ENCODE measurements at places on chromosomes 5 and 9.

DNA sequence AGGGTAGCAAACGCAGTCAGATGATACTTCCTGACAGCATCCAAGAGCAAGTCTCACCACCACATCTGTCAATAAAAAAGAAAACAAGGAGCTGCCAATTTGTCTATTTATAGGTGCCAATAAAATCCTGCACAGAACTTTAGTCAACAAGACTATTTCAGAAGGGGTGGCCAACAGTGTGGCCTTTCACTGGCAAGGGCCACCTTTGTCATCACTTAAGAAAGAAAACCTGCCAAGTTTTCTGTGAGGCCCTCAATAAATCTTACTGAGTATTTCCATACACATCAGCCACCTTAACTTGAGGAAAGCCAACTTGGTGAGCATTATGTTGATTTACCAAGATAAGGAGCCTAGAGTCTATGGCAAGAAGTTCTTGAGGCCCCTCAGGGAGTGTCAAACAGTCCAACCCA, 312.3 kb downstream of the ENC1 start:
- no peak for DNase-seq

- no peak for DNase-seq
Observed at GRCh38 chr9:130860458-130861316, 25.6 kb downstream of the ABL1 start.

- DNase-seq: peak; percentile 60
Observed at GRCh38 chr5:66306105-66306843, 162.2 kb downstream of the SREK1 start.

DNA sequence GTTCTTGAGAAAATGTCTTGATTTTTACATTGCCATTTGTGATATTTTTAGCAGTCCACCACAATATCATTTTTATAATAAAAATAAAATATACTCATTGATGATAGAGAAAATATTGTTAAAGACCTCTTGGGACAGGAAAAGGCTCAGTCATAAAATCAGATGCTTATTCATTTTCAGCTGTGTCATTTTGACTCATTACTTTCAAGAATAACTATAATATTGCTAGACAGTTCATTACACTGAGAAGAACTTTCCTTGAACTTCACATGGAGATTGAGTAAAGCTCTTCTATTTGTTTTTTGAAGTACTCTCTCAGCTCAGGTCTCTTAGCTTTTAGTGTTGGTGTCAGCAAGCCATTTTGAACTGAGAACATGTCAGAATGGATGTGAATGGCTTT, 8.5 kb upstream of the MEIKIN start:
- DNase-seq: no peak

GRCh38 chr9:21267485-21268346, 27.9 kb upstream of the IFNA14 start:
- no peak for DNase-seq

- no peak for DNase-seq
Observed at GRCh38 chr5:117160391-117160790, 585.8 kb upstream of the SEMA6A start.

- no peak for DNase-seq
Observed at GRCh38 chr5:54115735-54116403, 194.5 kb downstream of the ARL15 start.

GRCh38 chr5:90941002-90941720, 382.6 kb downstream of the ADGRV1 start:
- no peak for DNase-seq

GRCh38 chr9:80492221-80492620, 920.5 kb downstream of the TLE4 start:
- no peak for DNase-seq

DNA sequence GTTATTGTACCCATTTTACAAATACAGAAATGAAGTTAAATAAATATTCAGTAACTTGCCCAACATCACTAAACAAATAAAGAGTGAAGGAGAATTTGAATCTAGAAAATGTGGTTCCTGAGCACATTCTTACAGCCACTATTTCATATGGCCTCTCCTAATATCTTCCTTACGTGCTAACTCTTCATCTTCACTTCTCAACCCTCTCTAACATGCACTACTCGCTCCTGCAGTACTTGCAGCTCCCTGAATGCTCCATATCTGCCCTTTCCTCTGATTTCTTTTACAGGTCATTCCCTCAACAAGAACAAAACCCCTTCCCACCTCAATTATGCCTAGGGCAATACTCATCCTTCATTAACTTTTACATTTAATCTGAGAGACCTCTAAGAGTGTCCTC, 711.5 kb downstream of the CETN3 start:
- DNase-seq: no peak

- DNase-seq: no peak
Observed at GRCh38 chr5:176188085-176188484, 50.1 kb upstream of the SIMC1 start.

DNA sequence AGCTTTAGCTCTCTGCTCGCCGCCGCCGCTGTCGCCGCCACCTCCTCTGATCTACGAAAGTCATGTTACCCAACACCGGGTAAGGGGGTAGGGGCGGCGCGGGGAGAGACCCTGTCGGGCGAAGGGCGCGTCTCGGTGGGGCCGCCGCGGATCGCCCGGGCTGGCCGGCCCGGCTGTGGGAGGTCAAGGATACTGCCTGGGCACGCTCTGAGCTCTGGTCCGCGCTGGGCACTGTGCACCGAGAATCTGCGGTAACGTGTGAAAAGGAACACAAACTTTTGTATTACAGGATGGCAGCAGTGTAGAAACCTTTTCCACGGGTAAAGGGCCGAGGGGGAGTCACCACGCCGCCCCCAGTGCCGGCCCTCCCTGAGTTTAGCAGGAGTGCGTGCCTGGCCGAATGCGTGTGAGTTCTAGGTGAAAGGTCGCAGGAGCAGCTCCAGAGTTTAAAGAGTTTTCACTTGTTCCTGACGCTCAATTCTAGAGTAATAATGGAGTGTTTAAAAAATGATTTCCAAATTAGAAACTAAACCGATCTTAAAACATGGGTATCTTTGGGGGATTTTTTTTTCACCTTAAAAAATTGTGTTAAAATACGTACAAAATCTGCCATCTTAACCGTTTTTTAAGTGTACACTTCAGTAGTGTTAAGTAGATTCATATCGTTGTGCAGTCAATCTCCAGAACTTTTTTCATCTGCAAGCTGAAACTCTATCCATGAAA, at the start of gene HSDL2:
TSS of gene HSDL2 (plus strand) at position 7 of the 723 bp plus-strand sequence. CDS start at position 63, 56 bp downstream.
- DNase-seq: peak; percentile 78

DNA sequence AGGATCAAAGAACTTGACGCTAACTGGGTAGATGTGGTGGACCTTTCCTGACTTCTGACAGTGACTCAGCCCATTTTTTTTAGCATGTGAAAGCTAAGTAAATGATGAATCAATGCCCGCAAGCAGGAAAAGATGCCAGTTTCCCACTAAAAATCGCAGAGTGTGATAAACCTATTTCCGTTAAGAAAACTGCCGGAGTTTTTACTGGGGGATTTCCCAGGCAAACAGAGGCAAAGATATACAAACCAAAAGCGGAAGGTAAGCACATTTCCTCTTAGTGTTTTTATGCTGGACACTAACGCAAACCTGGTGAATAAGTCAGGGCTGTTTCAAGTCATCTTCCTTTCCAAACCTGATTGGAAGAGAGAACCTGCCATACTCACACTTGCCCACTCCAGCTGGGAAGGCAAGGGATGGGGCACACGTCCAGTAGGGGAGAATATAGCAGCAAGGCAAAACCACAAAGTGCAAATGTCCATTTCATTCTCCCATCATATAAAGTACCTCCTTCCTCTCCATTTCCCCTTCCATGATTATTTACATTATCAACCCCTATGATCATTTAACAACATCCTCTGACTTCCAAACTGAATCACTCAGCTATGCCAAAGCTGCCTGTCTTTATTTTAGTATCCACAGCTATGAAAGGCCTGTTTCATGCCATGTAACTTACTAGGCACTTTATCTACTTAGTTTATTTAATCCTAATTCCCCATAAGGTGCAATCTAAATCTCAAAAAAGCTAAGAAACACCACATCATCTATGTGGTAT, 349.7 kb upstream of the RFX3 start:
- DNase-seq: no peak

GRCh38 chr5:2465383-2465782, 286.1 kb downstream of the IRX2 start:
- no peak for DNase-seq

DNA sequence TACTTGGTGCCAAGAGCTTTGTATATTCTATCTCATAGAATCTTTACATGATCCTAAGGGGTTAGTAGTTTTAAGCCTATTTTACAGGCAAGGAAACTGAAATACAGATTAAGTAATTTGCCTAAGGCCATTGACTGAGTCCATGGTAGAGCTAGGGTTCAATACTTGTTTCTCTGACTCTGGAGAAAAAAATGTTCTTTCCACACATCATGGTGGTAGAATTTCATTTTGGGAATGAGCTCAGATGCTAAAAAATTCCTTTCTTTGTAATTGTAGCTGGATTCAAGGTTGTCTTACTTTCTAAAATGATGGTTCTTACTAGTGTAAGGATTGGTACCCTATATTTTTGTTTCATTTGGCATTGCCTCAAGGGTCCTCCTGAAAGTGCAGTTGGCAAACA, 86.0 kb downstream of the ANKRD55 start:
- DNase-seq: no peak

- DNase-seq: no peak
Observed at GRCh38 chr5:180787711-180788431, 14.7 kb downstream of the MGAT1 start.

DNA sequence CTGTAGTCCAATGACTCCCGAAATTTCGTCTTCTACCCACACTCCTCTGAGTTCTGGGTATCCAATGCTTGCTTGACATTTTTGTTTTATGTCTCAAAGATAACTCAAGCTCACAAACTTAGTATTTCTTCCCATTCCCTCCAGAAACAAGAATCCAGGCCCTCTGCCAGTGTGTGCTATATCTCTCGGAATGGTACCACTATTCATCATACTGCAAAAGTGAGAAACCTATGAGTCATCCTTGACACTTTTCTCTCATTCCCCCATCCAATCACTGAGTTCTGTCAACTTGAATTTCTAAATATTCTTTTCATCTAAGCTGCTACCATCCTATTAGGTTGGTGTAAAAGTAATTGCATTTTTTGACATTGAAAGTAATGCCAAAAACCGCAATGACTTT, 9.8 kb downstream of the SLC12A2 start:
- DNase-seq: no peak

- no peak for DNase-seq
Observed at GRCh38 chr5:52626312-52626711, 161.4 kb upstream of the ITGA1 start.

GRCh38 chr5:79547429-79547822, 33.5 kb upstream of the HOMER1 start:
- DNase-seq: no peak

DNA sequence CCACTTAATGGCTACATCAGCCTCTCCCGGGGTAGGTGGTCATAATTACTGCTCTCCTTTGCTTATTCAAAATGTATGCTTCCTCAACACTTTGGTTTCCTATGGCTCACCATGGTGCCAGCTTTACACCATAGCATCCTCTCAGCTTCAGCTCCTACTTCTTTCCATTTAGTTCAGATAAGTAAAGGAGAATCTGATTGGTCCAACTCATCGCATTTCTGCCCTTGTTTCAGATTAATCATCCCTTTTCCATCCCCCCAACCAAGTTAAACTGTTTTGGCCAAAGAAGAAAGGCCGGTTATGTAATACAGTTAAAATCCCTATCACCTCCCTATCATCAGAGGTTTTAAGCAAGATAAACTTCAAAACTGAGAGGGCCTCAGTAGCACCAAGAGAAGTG, 130.5 kb downstream of the CETN3 start:
- DNase-seq: no peak

DNA sequence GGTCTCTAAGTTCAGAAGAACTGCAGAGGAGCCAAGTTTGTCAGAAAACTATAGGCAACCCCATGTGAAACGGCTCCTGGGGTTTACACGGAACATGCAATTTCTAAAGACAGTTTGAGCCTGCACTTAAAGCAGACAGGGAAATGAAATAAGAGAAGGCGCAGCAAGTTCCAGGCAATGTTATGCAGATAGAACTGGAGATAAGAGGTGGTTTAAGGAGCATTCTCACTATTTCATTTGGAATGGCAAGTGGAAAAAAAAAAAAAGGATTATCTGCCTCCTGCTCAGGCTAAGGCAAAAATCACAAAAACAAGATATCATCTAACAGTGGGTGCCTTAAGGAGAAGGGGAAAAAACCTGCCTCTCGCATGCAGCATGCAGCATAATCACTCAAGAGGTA, 2252.4 kb downstream of the MAT2B start:
- DNase-seq: no peak

DNA sequence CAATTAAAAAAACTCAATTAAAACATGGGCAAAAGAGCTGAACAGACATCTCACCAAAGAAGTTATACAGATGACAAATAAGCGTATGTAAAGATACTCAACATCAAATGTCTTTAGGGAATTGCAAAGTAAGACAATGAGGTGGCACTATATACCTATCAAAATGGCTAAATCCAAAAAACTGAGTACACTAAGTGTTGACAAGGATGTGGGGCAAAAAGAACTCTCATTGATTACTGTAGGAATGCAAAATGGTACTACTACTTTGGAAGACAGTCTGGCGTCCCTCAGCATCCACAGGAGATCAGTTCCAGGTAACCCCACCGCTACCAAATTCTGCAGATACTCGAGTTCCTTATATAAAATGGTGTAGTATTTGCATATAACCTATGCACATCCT, 198.1 kb downstream of the DAB2IP start:
- no peak for DNase-seq

GRCh38 chr5:83687124-83687619, 33.5 kb downstream of the HAPLN1 start:
- DNase-seq: no peak

DNA sequence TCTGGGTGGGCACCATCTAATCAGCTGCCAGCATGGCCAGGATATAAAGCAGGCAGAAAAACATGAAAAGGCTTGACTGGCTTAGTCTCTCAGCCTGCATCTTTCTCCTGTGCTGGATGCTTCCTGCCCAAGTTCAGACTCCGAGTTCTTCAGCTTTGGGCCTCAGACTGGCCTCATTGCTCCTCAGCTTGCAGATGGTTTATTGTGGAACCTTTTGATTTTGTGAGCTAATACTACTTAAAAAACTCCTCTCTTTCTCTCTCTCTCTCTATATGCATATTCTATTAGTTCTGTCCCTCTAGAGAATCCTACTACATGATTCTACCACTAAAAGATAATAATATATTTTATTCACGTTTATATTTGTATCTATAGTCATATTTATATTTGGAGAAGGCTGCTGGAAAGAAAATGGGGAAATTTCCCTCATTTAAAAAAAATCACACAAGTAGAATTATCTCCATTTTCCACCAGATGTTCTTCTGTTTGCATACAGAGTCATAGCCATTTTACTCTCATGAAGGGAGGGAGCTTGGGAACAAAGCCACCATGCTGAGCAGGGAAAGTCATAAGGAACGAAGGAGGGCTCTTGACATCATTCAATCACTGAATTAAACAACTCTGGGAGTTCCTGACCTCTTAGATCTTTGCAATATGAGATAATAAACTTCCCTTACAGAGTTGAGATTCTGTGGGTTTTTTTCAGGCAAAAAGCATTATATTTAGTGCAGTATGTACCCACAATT, 1137.4 kb upstream of the CDH18 start:
- DNase-seq: no peak

DNA sequence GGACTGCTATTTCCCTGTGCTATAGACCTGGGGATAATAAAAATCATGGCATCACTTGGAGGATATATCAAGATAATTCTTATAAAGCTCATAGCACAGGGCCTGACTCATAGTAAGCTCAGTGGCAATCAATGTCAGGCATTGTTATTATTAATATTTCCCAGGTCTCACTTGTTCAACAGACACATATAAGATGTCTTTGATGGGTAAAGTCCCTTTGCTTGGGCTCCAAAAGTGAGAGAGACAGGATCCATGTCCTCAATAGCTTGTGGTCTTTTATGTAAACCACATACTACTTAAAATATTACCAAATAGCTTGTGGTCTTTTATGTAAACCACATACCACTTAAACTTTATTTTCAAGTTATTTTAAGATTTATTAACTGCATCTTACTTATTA, 11.2 kb downstream of the SH3RF2 start:
- no peak for DNase-seq
